HT1080 (cell line): ENCODE measurements at places on chromosomes 5 and 9.

- DNase-seq = no peak
Measured at GRCh38 chr5:5289537-5289936, 132.9 kb upstream of the ICE1 start.

DNA sequence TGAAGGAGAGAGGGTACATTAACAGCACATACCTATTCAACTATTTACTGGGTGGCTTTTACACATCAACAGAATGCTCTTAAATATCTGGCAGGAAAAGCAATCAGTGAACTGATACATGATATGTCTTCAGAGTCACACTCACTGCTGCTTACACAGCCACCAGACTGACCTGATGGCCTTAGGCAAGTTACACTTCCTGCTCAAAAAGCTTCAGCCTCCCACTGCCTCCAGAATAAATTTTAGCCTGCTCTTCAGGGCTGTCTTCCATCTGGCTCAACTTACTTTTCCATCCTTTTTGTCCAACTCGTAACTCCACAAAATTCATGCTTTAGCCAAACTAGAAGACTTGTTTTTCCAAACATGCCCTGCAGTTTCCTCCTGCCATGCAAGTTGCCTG, 10.7 kb downstream of the LOX start:
- DNase-seq = no peak

- no peak for DNase-seq
Measured at GRCh38 chr9:3471883-3472282, 53.9 kb downstream of the RFX3 start.

GRCh38 chr5:83255268-83255667, 177.9 kb downstream of the XRCC4 start:
- peak; percentile 25 for DNase-seq

GRCh38 chr9:93207326-93207814, 23.4 kb downstream of the WNK2 start:
- no peak for DNase-seq

DNA sequence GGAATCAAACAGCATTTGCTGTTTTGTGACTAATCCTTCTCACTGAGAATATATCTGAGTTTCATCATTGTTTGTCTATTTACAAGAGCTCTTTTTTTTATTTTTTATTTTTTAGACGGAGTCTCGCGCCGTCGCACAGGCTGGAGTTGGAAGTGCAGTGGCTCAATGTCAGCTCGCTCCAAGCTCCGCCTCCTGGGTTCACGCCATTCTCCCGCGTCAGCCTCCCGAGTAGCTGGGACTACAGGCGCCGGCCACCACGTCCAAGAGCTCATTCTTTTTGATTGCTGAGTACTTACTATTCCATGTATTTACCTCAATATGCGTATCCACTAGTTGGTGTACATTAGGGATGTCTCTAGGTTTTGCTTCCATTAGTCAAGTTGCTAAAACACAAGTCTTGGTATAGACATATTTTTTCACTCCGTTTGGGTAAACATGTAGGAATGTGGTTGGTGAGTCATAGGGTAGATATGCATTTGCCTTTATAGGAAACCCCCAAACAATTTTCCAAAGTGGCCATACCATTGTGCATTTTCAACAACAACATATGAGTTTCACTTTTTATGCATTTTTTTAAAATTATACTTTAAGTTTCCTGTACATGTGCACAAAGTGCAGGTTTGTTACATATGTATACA, 1005.0 kb upstream of the CDH10 start:
- peak; percentile 15 for DNase-seq

GRCh38 chr5:73214306-73214705, 41.3 kb downstream of the TMEM174 start:
- DNase-seq = no peak

- DNase-seq = no peak
Measured at GRCh38 chr9:104820336-104820735, 56.4 kb downstream of the NIPSNAP3B start.

GRCh38 chr9:137417161-137418021, 5.6 kb downstream of the EXD3 start:
- DNase-seq = no peak

DNA sequence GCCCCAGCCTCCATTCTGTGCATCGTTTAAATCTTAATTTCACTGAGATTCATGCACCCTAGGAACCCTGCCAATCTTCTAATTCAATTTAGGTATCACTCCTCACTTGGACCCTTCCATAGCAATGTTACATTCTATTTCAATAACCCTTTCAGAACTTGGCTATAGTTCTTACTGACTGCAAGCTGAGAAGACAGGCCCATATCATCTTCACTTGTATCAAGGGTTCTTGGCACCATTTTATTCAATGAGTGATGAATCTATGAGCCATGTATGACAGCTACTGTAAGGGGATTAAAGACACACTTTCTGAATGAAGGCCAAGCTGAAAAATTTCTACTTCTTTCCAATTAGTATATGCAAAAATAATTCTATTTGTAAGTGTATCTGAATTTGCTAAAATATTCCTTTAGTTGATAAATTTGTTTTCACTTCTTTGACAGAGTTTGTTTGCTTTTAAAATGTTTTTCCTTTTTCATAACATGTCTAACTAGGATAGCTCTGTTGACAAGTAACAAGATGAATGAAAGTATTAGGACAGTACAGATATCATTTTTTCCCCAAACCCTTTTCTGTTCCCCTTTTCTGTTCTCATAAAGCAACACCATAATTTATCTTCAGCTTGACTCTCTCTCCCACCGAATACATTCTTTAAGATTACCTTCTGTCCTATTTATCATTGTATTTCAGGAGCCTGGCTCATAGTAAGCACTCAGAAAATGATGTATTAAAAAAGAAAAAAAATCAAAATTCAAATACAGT, 9.6 kb downstream of the ITGA2 start:
- no peak for DNase-seq

- peak; percentile 59 for DNase-seq
Measured at GRCh38 chr5:78005021-78005785, 229.1 kb upstream of the TBCA start.

GRCh38 chr5:45692481-45692880, 3.7 kb downstream of the HCN1 start:
- no peak for DNase-seq

GRCh38 chr9:110021891-110022290, 186.1 kb downstream of the C9orf152 start:
- DNase-seq = no peak

- no peak for DNase-seq
Measured at GRCh38 chr5:151251621-151252020, 1.4 kb upstream of the GM2A start.

DNA sequence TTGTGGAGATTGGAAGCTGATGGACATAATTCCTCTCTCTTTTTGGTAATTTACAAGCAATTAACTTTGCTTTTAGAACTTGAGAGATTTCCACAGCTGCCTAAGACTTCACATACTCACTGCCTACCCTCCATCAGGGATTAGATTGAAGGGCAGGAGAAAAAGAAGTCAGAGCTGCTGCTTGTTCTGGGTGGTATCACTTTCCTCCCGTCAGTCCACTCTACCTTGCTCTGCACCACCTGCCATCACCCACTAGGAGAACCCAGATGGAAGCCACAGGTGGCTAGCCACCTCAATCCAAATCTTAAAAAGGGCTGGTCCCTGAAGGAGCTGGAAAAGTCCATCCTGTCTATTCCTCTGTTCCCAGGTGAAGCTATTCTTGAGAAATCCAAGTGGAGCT, 10.5 kb downstream of the IRF1 start:
- DNase-seq = no peak

- peak; percentile 47 for DNase-seq
Measured at GRCh38 chr9:135797507-135798262, 95.7 kb downstream of the KCNT1 start.

- DNase-seq = no peak
Measured at GRCh38 chr5:17090839-17091238, 126.6 kb upstream of the BASP1 start.

DNA sequence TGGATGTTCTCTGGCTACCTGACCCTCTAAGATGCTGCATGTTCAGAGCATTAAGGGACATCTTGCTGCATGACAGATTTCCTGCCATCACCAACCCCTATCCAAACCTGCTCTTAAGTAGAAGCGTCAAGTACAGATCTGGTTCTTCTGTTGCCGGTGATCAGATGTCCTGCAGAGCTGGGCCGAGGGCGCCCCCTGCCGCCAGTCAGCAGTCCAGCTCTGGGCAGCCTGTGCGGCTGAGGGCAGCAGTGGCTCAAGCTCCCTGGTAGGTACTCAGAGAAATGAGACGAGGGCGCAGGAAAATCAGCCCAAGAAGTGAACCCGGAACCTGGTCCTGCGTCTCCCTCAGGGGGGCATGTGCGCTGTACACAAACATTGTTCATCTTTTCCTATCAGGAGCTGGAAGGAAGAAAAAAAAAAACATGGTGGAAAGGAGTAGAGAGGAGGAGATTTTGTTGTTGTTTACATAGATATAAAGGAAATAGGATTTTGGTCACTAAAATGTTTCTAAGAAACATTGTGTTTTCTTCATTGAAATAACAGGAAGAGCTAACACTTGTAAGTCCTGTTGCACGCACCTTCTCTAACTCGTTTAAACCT, 95.8 kb downstream of the CFAP90 start:
- peak; percentile 69 for DNase-seq

DNA sequence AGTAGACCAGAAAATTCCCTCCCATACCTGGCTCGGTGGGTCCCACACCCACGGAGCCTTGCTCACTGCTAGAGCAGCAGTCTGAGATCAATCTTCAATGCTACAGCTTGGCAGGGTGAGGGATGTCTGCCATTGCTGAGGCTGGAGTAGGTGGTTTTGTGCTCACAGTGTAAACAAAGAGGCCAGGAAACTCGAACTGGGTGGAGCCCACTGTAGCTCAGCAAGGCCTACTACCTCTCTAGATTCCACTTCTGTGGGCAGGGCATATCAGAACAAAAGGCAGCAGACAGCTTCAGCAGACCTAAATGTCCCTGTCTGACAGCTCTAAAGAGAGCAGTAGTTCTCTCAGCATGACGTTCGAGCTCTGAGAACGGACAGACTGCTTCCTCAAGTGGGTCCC, 5.6 kb upstream of the GZMA start:
- no peak for DNase-seq

GRCh38 chr5:36878392-36879082, 2.0 kb downstream of the NIPBL start:
- DNase-seq = peak; percentile 68

- DNase-seq = no peak
Measured at GRCh38 chr5:128494516-128494915, 43.5 kb downstream of the FBN2 start.

- no peak for DNase-seq
Measured at GRCh38 chr5:95832664-95833063, 10.1 kb upstream of the GLRX start.

DNA sequence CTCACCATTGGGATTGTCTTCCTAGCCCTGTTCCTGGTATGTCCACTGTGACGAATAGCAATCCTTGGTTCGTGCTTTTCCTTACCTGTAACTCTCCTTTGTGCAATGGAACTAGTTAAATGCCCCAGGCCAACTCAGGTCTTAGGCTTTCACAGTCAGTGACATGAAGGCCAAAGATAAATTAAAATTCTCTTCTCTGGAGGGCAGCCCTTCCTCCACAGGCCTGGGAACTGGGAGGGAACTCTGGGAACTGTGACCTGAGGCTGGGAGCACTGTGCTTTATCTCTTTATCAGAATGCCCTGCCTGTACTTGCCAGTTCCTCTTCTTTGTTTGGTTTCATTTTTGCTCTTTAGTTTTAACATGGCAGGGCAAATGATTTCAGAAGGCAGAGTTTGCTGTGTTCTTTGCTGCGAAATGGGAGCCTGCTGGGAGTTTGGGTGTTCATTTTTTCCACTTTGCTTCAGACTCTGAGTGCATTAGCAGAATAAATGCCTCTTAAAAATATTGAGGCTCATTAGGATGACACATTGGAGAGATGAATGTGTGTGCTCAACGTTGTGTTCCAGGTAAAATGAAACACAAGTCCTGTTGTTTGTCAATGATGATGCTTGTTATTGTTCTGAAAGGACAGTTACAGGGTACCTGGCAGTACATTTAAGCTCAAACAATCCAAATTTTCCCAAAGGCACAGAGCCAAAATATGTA, 118.1 kb downstream of the NUDT12 start:
- no peak for DNase-seq

- no peak for DNase-seq
Measured at GRCh38 chr5:159059722-159060121, 40.0 kb downstream of the EBF1 start.

DNA sequence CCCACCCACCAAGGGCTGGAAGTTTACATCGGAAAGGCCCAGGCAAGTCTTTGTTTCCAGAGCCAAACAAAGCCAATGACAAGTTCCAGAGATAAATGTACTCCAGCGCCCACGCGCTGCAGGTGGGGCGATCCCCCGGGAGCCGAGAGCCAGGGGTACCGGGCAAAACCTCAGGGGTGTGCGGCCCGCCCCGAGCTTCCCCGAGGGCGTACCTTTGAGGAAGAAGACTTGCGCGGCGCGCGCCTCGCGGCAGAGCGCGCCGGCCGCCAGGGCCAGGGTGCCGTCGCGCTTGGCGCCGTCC, 671 bp downstream of the DUSP1 start:
- DNase-seq = no peak

DNA sequence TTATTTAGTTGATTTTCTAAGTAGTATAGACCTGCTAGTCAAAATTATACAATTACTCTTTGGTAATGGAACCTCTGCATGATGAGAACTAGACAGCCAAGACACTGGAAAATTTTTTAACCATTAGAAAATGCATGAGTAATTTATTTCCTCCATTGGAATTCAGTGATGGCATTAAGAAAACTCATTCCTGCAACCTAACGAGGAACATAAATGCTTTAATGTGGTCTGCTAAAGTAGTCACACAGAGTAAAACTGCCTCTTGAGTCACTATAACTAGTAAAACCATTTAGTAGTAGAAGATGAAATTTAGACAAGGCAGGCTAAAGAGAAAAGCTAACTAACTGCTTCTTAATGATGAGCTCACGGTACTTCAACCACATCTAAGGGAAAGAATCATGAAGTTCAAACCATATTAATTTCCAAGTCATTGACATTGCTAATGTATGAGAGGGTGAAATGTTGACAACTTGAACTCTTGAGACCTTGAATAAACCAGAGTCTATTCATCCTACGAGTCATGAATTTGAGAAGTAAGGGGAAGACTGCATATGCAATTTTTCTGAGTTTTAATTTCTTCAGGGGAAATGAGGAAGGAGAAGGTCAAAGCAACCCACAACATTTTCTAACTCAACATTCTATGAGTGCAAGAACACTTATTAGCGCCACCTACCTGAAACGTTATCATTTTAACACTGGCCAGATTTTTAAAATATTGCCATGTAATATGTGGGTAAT, 74.4 kb downstream of the GLIS3 start:
- DNase-seq = peak; percentile 93

- DNase-seq = peak; percentile 89
Measured at GRCh38 chr9:94922098-94922607, 195.7 kb downstream of the AOPEP start.

- no peak for DNase-seq
Measured at GRCh38 chr5:132812781-132813598, at the start of gene SOWAHA. SOWAHA (plus strand) TSS chr5:132813302; CDS start chr5:132813622, 320 bp downstream.

DNA sequence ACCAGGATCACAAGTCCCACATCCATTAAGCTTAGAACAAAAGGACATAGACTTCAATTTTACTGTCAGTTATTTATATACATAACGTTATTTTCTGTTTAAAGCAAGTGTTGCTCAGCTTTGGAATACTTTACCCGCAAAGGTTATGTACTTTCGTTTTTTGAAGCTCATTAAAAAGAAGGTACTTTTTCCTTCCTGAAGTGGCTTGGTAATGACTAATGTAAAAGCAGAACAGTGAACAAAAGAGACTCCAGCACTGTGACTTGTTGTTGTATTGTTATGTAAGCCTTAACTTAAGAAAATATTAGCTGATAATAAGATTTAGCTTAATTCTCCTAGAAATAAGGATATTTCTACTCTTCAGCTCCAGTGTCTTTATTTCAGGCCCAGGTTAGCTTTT, 97.3 kb upstream of the SLCO6A1 start:
- DNase-seq = no peak

- no peak for DNase-seq
Measured at GRCh38 chr5:124514956-124515355, 231.5 kb downstream of the ZNF608 start.
